ENCODE measurements at places on chromosomes 7 and 10.

DNA sequence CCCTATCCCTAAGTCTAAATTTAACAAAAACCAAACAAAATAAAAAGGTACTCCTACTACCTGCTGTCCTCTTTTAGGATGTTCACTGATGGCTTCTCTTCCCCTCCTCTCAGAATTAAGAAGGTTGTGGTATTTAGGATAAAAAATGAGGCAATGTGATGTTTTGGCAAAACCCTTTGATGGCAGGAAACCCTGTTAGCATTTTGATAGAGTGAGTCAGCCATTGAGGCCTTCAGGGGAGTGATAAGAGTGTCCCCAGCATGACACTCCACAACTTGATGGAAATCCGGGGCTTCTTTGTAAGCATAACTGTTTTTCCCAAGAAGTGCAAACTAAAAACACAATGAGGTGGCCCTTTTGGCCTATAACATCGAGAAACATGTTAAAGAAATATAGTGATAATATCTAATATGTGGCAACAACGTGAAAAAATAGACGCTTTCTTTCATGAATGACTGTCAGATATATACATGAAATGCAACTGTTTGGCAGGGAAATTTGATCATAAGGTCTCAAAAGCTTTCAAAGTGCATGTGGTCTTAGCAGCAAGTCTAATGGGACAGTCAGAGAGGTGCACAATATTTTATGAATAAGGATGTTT lies 55.0 kb downstream of the PRTFDC1 start:
- DNase-seq, result peak; percentile 61

- DNase-seq, result peak; percentile 69
Observed at GRCh38 chr10:95246582-95247051, 44.2 kb downstream of the PDLIM1 start.

DNA sequence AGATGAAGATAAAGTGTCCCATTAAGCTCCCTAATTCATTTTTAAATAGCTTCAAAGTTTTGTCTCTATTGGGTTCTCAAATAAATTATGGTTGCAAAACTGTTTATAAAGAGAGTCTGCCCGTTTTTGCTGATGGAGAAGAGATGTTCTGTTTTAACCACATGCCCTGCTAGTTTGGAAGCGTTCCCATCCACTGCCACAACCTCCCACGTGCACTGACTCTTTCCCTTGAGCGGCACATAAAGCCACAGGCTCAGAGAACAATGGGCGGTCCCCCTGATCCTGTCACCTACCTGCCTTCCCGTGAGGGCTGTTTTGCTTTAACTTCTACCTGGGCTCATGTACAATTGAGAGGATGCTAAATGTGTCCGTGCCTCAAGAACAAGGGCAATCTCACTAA lies 65.5 kb downstream of the CPVL start:
- no peak for DNase-seq

DNA sequence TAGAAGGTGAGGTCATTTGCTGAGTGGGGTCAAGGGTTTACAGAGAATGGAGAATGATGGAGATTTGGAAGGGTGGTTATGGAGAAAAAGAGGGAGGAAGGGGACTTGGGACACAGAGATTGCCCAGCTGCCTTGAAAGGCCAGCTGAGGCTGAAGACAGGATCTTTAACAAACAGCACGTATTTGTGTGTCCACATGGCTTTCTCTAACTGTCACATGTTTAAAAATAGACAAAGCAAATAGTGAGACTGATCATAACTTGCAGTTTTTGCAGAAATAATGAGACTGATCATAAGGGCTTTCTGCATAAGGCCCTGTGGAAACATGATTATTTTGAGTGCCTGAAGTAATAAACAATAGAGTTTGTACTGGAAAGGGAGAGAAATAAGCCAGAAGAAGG lies 212.7 kb downstream of the HDAC9 start:
- no peak for DNase-seq

DNA sequence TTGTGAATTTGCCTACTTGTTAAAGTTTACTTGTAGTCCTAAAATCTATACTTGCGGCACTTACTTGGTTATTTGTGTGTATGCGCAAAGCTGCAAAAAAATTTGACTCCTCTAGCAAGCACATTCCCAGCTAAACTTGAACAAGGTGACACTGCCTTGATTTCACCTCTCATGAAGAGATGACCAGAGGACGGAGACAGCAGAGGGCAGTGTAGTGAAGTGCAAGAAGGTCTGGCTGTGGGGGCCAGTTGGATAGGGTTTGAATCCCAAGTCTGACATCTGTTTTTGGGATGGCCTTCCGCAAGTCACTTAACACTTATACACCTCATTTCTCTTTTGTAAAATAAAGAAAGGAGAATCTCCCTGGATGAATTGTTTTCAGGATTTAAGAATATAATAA lies 15.7 kb downstream of the SLK start:
- no peak for DNase-seq

DNA sequence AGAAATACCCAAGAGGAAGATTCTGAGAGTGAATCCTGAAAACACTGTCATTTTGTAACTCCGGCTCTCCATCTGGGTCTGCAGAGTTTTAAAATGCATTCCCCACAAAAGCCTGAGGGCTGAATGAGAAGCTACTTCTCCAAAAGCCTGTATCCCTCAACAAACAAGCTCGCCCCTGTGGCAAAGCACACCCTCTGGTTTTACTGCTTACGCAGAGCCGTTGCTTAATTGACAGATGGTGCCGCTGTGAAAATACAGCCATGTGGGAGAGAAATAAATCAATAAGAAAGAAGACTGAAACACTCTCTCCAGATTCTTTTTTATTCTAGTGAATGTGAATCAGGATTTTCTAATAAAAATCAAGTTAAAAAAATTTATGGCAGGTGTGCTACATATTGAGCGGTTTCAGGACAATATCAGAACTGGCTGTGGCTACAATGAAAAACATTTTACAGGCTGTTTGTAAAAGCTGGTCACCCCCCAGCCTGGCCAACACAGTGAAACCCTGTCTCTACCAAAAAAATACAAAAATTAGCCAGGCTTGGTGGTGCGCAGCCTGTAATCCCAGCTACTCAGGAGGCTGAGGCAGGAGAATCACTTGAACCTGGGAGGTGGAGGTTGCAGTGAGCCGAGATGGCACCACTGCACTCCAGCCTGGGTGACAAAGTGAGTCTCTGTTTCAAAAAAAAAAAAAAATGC lies 32.5 kb downstream of the C7orf33 start:
- DNase-seq, result no peak

GRCh38 chr7:51517187-51517586 lies 200.6 kb upstream of the COBL start:
- no peak for DNase-seq
